ENCODE measurements at places on chromosomes 16 and 17.

DNA sequence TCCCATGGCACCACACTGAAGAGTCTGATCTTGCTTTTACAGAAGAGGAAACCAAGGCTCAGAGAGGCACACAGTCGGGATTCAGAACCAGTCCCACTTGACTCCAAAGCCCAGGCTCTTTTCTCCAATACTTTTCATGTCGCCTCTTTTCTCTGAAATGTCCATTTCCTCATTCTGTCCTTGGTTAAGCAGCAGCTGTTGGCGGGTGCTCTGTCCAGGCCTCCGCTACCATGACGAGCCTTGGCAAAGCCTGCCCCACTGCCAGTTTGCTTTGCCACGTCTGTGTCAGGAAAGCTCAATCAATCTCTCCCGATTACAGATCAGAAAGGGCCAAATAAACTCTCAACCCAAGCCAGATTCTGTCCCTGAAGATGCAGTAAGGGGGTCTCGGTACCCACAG lies 9.1 kb upstream of the CEP295NL start:
- DNase-seq, result no peak

DNA sequence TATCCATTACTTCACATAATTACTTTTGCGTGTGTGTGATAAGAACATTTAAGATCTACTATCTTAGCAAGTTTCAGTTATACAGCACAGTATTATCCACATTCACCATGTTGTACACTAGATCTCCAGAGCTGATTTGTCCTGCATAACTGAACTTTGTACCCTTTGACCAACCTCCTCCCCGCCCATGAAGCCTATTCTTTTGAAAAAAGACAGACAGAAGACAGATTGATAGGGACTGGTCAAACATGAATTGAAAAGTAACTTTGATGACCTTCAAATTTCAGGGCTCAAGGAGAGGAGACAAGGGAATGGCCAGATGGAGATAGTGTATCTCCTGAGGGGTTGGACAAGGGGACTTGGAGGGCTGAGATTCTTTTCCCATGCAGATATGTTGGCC lies 96.3 kb downstream of the CMC2 start:
- no peak for DNase-seq

GRCh38 chr16:3485821-3486505 lies 9.3 kb downstream of the C16orf90 start:
- DNase-seq, result no peak

GRCh38 chr17:13736916-13737315 lies 135.2 kb upstream of the HS3ST3A1 start:
- no peak for DNase-seq

DNA sequence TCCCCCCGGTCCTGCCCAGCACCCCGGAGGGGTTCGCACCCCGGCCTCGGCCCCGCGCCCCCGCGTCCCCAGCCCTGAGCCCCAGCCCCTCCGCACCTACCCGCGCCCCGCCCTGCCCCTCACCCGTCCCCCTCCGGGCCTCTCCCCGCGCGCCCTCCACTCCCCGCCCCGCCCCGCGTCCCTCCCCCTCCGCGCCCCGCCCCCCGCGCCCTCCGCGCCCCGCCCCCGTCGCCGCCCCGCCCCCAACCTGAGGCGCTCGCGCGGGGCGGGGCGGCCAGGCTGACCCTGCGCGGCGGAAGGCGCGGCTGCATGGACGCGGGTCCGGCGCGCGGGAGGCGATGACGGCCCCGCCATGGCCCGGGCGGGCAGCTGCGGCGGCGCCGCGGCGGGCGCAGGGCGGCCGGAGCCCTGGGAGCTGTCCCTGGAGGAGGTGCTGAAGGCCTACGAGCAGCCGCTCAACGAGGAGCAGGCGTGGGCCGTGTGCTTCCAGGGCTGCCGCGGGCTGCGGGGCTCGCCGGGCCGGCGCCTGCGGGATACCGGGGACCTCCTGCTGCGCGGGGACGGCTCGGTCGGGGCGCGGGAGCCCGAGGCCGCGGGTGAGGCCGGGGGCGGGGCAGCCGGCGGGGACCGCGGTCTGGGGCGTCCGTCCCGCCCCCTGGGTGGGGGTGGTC lies at the start of gene SPIRE2:
SPIRE2 (plus strand) TSS at position 277 of the 671 bp plus-strand sequence; CDS start at position 353, 76 bp downstream.
- peak; percentile 57 for DNase-seq

- DNase-seq, result no peak
Observed at GRCh38 chr16:64615630-64616280, 506.1 kb downstream of the CDH11 start.

GRCh38 chr17:81608605-81609004 lies 28.3 kb downstream of the NPLOC4 start:
- DNase-seq, result no peak

GRCh38 chr17:15456972-15457722 lies 10.3 kb downstream of the CDRT4 start:
- no peak for DNase-seq

- DNase-seq, result no peak
Observed at GRCh38 chr16:8572919-8573724, 17.2 kb downstream of the TMEM114 start.

GRCh38 chr17:63916566-63917185 lies 2.0 kb downstream of the GH1 start:
- DNase-seq, result no peak

GRCh38 chr16:66536525-66536924 lies 13.4 kb downstream of the TK2 start:
- no peak for DNase-seq

DNA sequence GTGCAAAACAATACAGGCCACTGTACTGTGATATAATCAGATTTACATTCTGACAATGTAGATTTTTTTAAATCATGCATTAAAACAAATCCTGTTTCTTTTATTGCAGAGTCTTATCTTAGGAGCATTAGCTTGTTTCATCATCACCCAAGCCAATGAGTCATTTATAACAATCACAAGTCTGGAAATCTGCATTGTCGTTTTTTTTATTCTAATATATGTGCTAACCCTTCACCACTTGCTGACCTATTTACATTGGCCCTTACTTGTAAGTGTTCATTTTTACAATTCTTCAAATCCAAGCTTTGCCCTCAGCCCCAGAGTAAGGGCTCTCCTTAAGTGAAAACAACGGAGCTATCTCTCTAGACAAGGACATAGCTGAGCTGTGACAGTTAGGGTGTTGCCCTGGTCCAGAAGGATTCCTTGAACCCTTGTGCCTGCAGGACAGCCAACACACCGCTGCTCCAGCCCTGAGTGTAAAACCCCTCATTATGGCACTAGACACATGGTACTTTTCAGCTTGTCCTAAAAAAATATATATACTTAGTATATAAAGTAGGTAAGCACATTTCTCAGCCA lies 3.7 kb downstream of the CMTM1 start:
- no peak for DNase-seq

DNA sequence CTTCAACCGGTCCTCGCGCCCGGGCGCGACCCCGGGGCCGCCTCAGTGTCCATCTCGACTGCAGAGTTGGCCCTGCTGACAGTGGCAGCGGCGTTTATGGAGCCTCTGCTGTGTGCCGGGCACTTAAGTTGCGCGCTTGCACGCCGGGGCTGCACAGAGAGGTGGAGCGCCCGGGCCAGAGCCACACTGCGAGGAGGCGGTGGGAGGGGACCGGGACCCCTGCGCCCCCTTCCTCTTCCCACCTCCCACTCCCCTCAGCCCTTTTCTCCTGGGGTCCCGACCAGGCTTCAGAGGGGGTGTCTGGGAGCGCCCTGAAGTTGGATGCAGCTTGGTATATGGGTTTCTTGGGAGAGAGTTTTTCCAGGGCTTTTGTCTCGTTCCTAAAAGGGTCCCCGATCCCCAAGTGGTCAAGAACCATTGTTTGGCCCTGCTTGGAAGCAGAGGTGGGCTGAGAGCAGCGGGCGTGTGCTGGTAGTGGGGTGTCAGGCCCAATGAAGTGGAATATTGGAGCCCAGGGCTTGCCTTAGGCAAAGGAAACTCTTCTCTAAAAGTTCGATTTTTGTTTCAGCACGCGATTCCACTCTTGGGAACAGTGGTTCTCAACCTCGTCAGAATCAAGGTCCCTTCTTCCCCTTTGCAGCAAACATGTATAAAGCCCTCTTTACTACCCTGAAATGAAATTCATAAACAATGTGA lies 605 bp downstream of the MRTFB start:
- no peak for DNase-seq

- no peak for DNase-seq
Observed at GRCh38 chr16:4052096-4052495, 64.1 kb downstream of the ADCY9 start.

DNA sequence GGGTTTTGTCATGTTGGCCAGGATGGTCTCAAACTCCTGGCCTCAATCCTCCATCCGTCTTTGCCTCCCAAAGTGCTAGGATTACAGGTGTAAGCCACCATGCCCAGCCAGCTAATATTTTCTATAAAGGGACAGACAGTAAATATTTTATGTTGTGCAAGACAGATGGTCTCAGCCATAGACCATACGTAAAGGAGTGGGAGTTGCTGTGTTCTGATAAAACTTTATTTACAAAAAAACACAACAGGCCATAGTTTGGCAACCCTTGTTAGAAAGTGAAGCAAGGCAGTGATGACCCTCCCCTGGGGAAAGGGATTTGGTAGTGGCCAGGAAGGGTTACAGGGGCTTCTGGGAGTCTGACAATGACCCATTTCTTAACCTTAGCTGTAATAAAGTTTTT lies 119.7 kb downstream of the GSG1L start:
- DNase-seq, result no peak

DNA sequence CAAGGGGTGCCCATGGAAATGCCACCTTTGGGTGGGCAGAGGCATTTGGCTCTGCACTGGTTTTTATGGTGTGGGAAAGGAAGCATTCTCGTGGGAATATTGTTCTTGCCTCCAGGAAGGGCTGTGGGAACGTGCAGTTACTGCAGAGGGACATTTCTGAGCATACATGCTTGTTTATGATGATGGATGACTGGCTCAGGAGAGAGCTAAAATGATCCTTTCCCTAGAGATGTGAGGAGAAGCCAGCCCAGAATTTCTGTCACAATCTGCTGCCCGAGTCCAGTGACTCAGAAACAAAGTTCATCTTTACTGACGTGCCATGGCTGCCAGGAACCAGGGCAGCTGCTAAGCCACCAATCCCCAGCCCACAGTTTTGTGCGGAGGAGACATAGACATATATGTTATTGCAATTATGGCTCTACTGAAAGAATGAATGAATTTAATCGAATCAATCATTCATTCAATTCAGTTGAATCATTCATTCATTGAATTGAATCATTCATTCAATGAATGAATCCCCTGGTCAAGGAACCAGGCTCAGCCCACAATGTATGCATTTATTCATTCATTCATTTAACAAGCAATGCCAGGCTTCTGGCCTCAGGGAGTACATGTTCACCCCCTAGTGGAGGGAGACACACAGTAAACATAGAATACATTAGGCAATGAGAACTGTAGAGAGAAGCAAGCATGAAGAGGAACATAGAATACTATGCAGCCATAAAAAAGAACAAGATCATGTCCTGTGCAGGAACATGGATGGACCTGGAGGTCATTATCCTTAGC lies 414.4 kb upstream of the HSBP1 start:
- DNase-seq, result no peak

DNA sequence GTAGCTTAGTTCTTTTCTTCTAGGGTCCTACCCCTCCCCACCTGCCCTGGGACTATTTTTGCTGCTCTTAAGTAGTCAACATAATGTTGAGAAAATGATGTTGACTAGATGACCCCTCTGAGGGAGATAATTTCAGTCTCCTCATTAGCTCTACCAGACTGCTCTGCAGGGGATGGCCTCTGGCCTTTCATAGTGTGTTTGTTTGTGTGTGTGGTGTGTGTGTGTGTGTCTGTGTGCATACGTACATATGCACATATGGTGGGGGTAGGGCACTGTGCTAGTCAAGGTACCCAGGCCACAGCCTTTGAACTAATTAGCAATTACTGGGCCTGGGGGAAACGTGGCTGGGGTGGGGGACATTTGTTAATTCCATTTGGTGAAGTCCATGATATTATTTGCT lies 254.0 kb downstream of the SHISA9 start:
- DNase-seq, result no peak

- DNase-seq, result peak; percentile 31
Observed at GRCh38 chr16:27405546-27406451, 3.8 kb downstream of the IL21R start.

DNA sequence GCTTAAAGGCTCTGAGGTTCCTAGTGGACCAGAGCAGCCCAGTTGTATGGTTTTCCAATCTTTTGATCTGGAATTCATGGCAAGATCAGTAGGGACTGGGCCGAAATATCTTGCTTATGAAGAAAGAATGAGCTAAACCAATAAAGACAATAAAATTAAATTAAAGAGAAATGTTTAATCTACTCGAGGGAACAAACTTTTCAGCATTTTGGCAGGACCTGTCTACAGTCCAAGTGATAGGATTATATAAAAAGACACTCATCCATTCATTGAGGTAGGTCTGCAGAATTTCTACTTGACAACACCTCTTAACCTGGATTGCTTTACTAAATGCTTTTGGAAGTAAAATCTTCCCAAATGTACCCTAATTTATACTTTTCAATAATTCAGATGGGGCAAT lies 113.6 kb downstream of the AXIN2 start:
- DNase-seq, result no peak

GRCh38 chr17:58669853-58670252 lies 22.0 kb downstream of the TEX14 start:
- no peak for DNase-seq

GRCh38 chr17:61522088-61522487 lies 68.9 kb downstream of the NACA2 start:
- no peak for DNase-seq

- DNase-seq, result no peak
Observed at GRCh38 chr16:55494994-55495421, 13.9 kb upstream of the LPCAT2 start.

DNA sequence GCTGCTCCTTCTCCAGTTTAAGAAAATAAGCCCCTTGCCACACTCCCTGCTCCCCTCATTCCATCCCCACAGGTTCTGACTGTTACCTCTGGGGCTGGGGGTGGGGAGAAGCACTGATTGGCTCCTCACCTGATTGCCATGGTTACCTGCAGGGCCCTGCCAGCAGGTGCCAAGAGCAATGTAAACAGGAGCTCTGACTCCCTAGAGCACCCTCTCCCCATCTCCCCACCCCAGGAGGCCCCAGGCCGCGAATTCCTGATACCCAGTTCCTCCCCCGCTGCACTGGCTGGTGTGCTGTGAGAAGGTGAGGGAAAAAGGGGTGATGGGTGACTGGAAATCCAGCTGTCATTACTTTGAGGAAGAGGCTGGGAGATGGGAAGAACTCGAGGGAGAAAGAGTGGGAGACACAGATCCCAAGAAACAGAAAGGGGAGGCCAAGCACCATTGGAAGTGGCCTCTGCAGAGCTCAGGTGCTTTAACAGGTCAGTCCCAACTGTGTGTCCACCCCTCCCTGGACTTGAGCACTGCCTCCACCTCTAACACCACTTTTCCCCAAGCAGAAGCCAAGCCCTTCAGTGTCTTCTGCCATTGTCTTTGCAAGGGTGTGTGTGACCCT lies 4.5 kb downstream of the PCGF2 start:
- no peak for DNase-seq

Measured in effector CD4-positive, alpha-beta T cell (primary cell).